Activated naive CD4-positive, alpha-beta T cell treated with Interleukin-2 at 50 U/mL for 16 hours (primary cell): ENCODE measurements at places on chromosomes 13 and 19.

- no peak for DNase-seq
Observed at GRCh38 chr19:5778402-5778801, 6.1 kb downstream of the PRR22 start.

- DNase-seq = no peak
Observed at GRCh38 chr19:484494-484893, 11.8 kb upstream of the MADCAM1 start.

GRCh38 chr13:67829641-67830040 is 599.5 kb upstream of the PCDH9 start:
- DNase-seq = no peak

DNA sequence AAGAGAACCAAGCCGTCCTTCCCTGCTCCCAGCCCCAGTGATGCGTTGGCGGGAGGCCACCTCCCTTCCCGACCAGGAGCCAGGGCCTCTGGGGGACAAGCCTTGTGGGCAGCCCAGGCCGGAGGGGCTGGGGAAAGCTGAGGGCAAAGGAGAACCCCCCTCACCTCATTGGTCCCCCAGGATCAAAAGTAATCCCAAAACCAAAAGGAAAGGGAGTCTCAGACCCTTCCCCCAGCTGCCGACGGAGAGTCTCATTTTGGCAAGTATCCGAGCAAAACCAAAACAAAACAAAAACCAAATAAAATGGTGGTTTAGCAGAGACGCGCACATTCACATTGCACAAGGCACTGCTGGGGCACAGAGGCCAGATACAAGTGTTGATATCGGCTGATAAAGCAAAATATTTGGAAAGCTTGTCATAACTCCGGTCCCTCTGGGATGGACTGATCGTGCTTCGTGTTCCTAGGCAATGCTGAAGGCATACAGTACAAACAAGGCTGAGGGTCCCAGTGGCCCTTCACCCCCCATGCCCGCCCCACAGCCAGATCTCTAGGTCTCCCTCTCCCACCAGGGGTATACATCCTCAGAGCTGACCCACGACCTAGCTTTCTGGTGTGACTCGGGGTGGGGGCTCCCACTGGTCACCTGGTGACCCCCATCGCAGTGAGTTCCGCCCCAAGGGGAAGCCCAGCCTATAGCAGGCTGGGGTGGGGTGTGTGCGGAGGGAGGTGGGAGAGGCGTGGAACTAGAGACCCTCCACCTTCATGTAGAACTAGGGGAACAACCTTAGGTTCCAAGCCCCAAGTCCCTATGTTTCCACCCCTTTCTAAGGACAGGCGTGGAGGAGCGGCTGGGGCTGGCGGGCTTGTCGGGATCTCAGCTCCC is 2.1 kb downstream of the CEBPA start:
- DNase-seq = no peak

DNA sequence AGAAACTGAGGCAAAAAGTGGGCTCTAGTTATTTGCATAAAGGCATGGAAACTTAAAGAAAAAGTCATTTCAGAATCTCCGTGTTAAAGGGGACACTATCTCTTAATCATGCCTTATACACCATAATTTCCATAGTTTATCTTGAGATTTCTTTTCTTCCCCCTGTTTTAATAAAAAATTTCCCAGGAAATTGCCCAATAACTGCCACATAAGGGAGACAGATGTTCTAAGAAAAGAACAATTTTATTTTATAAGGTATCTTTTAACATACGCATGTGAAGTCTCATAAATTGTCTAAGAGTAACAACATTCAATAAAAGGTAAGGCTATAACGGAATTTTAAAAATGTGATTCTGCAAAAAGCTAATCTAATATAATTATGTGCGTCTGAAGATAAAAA is 371.3 kb downstream of the IRS2 start:
- no peak for DNase-seq

DNA sequence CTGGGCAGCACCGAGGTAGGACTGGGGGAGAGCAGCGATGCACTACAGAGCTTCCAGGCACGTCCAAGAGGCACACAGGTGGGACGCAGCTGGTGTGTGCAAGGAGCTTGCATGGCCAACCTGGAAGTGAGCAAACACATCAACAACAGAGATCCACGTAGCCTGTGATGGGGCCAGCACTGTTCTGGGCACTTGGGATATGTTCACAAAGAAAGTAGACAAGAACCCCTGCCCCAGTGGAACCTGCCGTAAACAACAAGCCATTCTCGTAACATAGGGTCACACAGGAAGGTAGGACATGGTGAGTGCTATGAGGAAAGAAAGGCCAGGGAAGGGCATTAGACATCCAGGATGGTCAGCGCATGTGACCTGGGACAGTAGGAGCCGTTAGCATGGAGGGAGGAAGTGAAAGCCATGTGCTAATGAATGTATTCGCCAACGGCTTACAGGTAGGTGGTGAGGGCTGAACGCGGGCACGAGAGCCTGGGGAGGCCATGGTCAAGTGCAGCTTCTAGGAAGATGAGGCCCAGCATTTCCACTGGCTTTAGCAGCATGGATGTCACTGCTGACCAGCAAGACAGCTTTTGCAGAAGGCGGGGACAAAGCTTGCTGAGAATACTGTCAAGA is 105.5 kb downstream of the TEX26 start:
- no peak for DNase-seq

DNA sequence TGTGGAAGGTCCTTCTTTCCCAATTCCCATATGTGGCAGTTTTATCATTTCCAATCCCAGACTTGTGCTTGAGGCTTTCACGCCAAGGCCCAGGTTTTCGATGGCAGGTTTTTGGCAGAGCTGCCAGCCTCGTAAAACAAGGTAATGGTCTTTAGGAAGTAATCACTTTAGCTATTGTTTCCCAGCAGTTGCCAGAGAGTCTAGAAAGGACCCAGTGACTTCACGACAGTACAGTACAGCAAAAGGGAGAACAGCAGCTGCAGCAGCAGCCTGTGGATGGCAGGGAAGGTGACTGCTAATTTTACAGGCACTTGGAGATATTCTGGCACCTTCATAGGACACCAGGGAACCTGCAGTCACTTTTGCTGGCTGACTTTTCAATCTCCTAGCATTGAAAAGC is 291.6 kb upstream of the MAB21L1 start:
- DNase-seq = no peak

DNA sequence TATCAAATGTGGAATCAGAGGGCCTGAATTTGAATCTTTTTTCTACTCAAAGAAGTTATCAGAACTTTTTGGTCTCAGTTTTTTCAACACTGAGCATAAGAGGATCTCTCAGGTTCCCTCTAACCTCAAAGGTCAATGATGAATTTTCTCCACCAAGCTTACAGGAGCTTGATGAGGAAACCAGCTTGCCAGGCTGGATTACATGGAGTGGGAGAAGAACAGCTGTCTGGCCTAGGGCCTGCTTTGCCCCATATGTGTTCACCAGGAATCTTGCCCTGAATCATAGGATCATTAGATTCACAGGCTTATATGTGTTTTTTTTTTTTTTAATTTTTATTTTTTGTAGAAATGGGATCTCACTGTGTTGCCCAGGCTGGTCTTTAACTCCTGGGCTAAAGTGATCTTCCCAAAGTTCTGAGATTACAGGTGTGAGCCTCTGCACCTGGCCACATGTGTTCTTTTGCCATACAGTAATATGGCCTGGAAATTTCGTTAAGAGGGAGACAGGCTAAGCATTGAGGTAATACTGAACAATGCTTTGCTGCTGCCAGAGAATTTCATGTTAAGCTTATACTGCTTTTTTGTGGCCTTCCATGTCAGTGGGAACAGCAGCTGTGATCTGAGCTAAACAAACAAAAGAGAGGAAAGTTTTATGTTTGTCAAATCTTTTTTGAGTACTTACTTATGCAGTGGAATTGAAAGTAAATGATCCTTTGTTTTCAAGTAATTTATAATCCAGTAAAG is 110.6 kb downstream of the DNAJC3 start:
- no peak for DNase-seq

- no peak for DNase-seq
Observed at GRCh38 chr13:84954636-84955035, 844.6 kb downstream of the SLITRK6 start.

- no peak for DNase-seq
Observed at GRCh38 chr19:7611541-7612279, 16.0 kb downstream of the CAMSAP3 start.

DNA sequence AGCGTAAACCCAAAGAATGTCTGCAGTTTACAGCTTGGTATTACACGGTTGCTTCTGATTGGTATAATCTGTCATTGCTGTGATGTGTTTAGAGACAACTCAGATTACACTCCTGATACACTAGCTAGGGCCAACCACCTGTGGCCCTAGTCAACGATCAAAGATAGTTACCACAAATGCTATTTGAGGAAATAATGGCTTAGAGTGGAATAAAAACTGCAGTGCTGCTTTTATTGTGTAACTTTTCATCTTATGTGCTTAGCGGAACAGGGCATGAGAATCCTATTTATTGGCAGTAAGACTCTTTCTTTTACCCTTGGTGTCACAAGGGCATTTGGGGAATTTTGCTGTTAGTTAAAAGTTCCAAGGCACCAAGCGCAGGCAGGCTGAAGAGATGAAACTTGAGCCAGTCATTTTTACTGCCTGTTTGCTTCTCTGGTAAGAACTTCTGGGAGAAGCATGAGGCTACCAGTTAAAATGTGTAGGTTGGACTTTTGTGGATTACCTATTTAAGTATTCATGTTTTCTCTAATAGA is 363.3 kb downstream of the KCNRG start:
- no peak for DNase-seq

DNA sequence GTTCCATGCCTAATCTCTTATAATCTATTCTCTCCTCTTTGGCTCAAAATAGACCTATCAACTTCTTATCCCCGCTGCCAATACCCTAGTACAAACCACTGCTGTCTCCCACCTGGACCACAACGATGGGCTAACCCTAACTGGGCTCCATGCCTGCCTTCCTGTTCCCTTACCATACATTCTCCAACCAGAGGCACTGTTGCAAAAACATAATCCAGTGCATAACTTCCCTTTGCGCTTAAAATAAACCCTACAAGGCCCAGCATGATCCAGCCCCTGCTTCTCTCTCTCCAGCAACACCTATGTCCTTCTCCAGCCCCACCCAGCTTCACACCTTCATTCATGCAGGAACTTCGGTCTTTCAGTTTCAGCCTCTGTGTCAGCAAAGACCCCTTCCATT is 27.4 kb upstream of the CEBPA start:
- DNase-seq = no peak

- peak; percentile 43 for DNase-seq
Observed at GRCh38 chr19:30669329-30670010, 297.3 kb downstream of the ZNF536 start.

DNA sequence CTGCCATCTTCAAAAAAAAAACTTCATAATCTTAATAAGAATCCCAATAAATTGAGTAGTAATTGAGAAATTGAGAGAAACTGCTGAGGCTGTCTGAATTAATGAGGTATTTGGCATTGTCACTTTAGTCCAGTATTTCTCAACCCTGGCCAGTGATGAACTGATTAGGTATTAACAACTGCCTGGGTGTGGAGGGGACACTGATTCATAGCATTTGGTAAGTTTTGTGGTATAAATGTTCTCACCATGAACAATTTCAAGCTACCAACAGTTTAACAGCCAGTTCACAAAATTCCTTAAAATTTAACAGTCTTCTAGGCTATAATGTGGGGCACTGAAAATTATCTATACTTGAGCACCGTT is 18.3 kb downstream of the GPC6 start:
- no peak for DNase-seq

- DNase-seq = peak; percentile 57
Observed at GRCh38 chr13:112968910-112969691, at the start of gene MCF2L. MCF2L (plus strand) TSS chr13:112969214; CDS start chr13:112969380, 166 bp downstream.
